SK-N-SH (cell line): ENCODE measurements at places on chromosomes 5 and 9. TPM values are rescaled to one million over a fixed set of nuclear protein-coding genes. Genes with fewer than 3 reads are reported as not detected.

COQ4 gene
- polyA plus RNA-seq: 54.7 and 57.2 TPM in 2 replicates

FREM1 gene
- 0.26 and 0.60 TPM in 2 replicates for polyA plus RNA-seq

LEAP2 gene
- polyA plus RNA-seq: 0.63 and 0.64 TPM in 2 replicates

PCDHB13 gene
- 0.85 and 0.88 TPM in 2 replicates for polyA plus RNA-seq

ECM2 gene
- 0.16 and 0.20 TPM in 2 replicates for polyA plus RNA-seq

ITGA1 gene
- polyA plus RNA-seq: 7.7 and 9.9 TPM in 2 replicates

CDK5RAP2 gene
- 15.2 and 20.7 TPM in 2 replicates for polyA plus RNA-seq

NR5A1 gene
- polyA plus RNA-seq: not detected in 2 replicates

HRCT1 gene
- polyA plus RNA-seq: 2.0 and 3.0 TPM in 2 replicates

GRCh38 chr5:115180165-115180709, 10.5 kb upstream of the TRIM36 start:
- H3K36me3 ChIP-seq: no peaks in the 10 kb centered on the region
- H3K27ac ChIP-seq: peak overlapping the region; percentile 83
- peak; percentile 94 for DNase-seq
- peaks cover 32% of the 10 kb centered on the region for H3K27me3 ChIP-seq
- H3K4me1 ChIP-seq: no peaks in the 10 kb centered on the region

- peaks cover 5% of the 10 kb centered on the region for H3K36me3 ChIP-seq
- H3K4me3 ChIP-seq: no peak overlapping the region
- H3K4me1 ChIP-seq: no peaks in the 10 kb centered on the region
- DNase-seq: no peak
- no peaks in the 10 kb centered on the region for H3K27me3 ChIP-seq
- no peak overlapping the region for H3K27ac ChIP-seq
Measured at GRCh38 chr9:83382421-83382820, 155.8 kb downstream of the FRMD3 start.

- H3K36me3 ChIP-seq: no peaks in the 10 kb centered on the region
- no peak overlapping the region for H3K4me3 ChIP-seq
- no peak for DNase-seq
- H3K4me1 ChIP-seq: no peaks in the 10 kb centered on the region
- no peaks in the 10 kb centered on the region for H3K27me3 ChIP-seq
Measured at GRCh38 chr5:84885485-84886258, 501.0 kb upstream of the EDIL3 start.

DNA sequence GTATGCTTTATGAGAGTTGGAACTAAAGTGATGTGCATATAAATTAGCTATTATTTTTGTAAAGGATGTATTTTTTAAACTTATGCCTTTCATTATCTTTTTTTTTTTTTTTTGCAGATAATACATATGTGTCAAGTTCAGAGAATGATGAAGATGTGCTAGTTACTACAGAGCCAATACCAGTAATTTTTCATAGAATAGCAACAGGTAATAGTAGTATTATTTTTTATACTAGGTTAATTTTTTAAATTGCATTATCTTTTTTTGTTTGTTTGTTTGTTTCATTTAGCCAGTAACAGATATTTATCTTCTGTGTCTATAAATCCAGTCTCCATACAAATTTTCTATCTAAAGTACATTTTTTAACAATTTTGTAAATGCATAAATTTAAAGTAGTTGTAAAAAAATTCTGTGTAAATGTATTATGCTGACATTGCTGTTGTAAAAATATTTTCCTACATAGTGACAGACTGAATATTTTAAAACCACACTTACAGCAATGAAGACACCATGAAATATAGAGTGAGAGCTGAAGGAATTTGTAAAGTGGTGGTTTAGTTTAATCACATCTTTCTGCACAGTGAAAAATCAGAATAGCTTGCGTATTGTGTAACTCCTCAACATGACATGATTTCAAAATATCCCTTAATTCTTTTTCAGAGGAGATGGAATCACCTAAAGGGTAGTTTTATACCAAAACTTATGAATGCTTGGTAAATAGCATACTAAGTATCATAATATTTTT, 93.3 kb downstream of the PARP8 start:
- no peak for DNase-seq
- H3K27ac ChIP-seq: no peak overlapping the region
- H3K4me1 ChIP-seq: no peaks in the 10 kb centered on the region
- no peak overlapping the region for H3K4me3 ChIP-seq
- no peaks in the 10 kb centered on the region for H3K27me3 ChIP-seq

- H3K36me3 ChIP-seq: no peaks in the 10 kb centered on the region
- no peaks in the 10 kb centered on the region for H3K4me1 ChIP-seq
- H3K4me3 ChIP-seq: no peak overlapping the region
- H3K27ac ChIP-seq: no peak overlapping the region
Measured at GRCh38 chr9:18014556-18014955, 435.7 kb downstream of the SH3GL2 start.

GRCh38 chr9:110814159-110814558, 145.6 kb downstream of the MUSK start:
- H3K27me3 ChIP-seq: no peaks in the 10 kb centered on the region
- H3K4me1 ChIP-seq: no peaks in the 10 kb centered on the region
- no peak overlapping the region for H3K27ac ChIP-seq
- H3K4me3 ChIP-seq: no peak overlapping the region

- DNase-seq: no peak
- H3K36me3 ChIP-seq: no peaks in the 10 kb centered on the region
- H3K27ac ChIP-seq: no peak overlapping the region
- H3K4me1 ChIP-seq: peaks cover 11% of the 10 kb centered on the region
- H3K27me3 ChIP-seq: no peaks in the 10 kb centered on the region
Measured at GRCh38 chr5:150765011-150765798, 6.4 kb upstream of the DCTN4 start.

DNA sequence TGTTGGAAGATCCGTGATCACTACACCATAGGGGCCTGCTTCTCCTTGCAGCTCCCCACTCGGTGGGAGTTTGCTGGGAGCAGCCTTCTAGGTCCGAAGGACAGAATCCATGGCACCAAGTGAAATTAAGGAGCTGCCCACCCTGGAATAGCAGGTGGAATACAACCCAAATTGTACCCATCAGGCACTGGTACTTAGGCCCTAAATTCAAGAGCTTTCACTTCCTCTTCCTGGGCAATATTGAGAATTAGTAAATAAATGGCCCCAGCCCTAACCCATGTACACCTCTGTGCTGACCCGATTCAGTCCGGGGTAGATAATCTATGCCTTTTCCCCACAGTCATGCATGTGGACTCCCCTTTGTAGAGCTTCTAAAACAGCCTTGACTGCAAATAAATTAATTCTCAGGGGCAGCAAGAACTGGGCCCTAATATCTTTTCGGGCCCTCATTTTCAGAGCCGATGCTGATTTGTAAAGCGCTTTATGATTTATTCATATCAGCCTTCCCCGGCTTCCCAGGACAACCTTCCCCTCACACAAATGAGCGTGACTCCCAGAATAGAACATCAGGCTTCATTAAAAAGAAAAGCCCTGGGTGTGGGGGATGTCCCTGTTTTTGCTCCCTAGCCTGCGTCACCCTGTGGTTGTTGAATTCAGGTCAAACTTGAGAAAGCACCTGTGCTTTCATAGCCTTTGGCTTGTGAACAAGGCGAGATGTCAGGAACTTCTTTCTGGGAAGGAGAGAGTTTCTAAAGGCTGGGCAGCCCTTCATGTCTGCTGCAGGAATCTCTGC, 126.1 kb upstream of the TBC1D2 start:
- H3K27ac ChIP-seq: no peak overlapping the region
- H3K4me3 ChIP-seq: no peak overlapping the region
- no peaks in the 10 kb centered on the region for H3K36me3 ChIP-seq
- H3K27me3 ChIP-seq: no peaks in the 10 kb centered on the region
- H3K4me1 ChIP-seq: no peaks in the 10 kb centered on the region; the same call in 1 of the 2 replicates
- no peak for DNase-seq

- H3K27me3 ChIP-seq: no peaks in the 10 kb centered on the region
- H3K27ac ChIP-seq: no peak within 1 kb of the TSS
- no peaks in the 10 kb centered on the region for H3K36me3 ChIP-seq
- H3K4me3 ChIP-seq: no peak within 1 kb of the TSS
- H3K4me1 ChIP-seq: peaks cover 3% of the 10 kb centered on the region
Measured at GRCh38 chr9:92404042-92404836, at the start of gene OGN. Gene OGN (minus strand): TSS chr9:92404578. CDS start chr9:92403407, 1,171 bp downstream.

- H3K27me3 ChIP-seq: no peaks in the 10 kb centered on the region
- H3K4me1 ChIP-seq: no peaks in the 10 kb centered on the region; the same call in 1 of the 2 replicates
- H3K36me3 ChIP-seq: no peaks in the 10 kb centered on the region
- no peak overlapping the region for H3K27ac ChIP-seq
Measured at GRCh38 chr9:86452201-86452828, 98.1 kb upstream of the TUT7 start.

DNA sequence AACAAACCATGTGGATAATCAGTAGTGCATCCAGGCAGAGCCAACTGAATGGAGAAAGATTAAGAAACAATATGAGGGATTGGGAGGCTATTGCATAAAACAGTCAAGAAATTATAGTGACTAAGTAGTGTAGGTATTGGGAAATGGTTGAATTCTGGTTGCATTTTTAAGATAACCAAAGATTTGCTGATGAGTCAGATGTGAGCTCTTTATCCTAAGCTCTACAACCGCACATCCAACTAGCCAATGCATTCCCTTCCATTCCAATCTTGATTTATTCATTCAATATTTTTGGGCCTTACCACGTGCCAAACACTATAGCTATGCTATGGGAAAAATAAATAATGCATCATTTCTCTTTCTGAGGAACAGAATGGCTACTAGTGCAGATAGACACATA, 524.5 kb upstream of the RGMB start:
- no peak overlapping the region for H3K4me3 ChIP-seq
- no peaks in the 10 kb centered on the region for H3K4me1 ChIP-seq
- no peaks in the 10 kb centered on the region for H3K36me3 ChIP-seq
- no peak overlapping the region for H3K27ac ChIP-seq
- DNase-seq: no peak

DNA sequence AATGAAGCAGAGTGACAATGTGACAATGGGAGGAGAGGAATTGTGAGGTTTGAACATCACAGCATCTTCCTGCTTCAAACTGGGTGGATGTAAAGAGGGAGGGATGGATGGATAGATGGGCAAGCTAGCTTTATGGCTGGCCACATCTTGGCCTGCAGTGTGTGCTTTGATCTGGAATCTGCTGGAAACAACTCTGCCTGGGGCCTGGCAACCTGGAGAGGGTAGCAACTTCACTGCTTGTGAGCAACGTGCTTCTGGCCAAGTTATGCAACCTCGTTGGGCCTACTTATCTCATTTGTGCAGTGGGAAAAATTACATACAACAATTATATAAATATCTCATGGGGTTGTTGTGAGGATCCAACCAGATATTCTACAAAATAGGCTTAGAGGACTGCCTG, 5.3 kb downstream of the IL9 start:
- H3K4me1 ChIP-seq: peaks cover 10% of the 10 kb centered on the region; the same call in 1 of the 2 replicates
- no peak overlapping the region for H3K27ac ChIP-seq
- DNase-seq: no peak
- no peaks in the 10 kb centered on the region for H3K36me3 ChIP-seq
- no peak overlapping the region for H3K4me3 ChIP-seq

- H3K27me3 ChIP-seq: no peaks in the 10 kb centered on the region
- no peak for DNase-seq
- peaks cover 17% of the 10 kb centered on the region; the same call in 1 of the 2 replicates for H3K4me1 ChIP-seq
- H3K27ac ChIP-seq: peak overlapping the region; percentile 52
- no peak overlapping the region for H3K4me3 ChIP-seq
Measured at GRCh38 chr9:14251154-14252071, 62.5 kb downstream of the NFIB start.

DNA sequence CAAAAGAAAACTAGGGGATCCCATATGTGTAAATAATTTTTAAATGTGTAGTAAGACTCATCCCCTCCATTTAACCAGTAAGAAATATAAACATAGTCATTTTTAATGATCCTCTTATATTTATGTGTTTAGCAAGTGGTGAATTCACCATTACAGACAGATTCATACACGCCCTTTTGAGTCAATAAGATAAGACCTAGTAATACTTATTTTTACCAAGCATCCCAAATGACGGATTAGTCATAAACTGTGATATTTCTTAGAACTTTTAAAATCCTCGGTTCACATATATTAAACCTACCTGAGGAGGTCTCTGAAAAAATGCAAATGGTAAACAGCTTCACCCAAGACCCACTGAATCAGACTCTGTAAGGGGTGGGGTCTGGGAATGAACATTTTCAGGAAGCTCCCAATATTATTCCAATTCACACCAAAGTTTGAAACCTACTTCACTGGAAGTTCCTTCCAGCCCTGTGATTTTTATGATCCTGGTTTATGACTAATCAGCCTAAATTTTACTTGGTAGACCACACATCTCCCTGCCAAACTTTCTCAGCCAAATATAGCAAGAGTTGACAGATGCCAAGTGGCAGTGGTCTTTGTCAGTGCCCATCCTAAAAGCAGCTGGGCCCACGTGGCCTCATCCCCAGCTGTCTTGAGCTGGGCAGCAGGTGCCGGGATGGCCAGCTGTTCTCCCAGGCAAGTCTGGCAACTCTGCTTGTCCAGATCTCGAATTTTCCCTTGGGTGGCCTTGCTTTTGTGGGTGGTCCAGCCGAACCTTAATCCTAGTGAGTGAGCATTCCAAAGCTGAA, 559.0 kb upstream of the RGMB start:
- H3K4me3 ChIP-seq: no peak overlapping the region
- no peaks in the 10 kb centered on the region for H3K27me3 ChIP-seq
- no peak for DNase-seq
- no peaks in the 10 kb centered on the region for H3K36me3 ChIP-seq
- H3K27ac ChIP-seq: no peak overlapping the region

GRCh38 chr9:113990570-113990907, 87.6 kb downstream of the AMBP start:
- H3K4me1 ChIP-seq: peaks cover 22% of the 10 kb centered on the region
- no peaks in the 10 kb centered on the region for H3K27me3 ChIP-seq
- no peak overlapping the region for H3K27ac ChIP-seq
- H3K36me3 ChIP-seq: peaks cover 16% of the 10 kb centered on the region; the same call in 1 of the 2 replicates
- H3K4me3 ChIP-seq: no peak overlapping the region

GRCh38 chr9:91220491-91221135, 141.1 kb downstream of the AUH start:
- H3K36me3 ChIP-seq: peaks cover 3% of the 10 kb centered on the region; the same call in 1 of the 2 replicates
- no peaks in the 10 kb centered on the region for H3K27me3 ChIP-seq
- no peak overlapping the region for H3K27ac ChIP-seq
- DNase-seq: no peak

GRCh38 chr5:178230879-178231538, 1.6 kb downstream of the PHYKPL start:
- peaks cover 7% of the 10 kb centered on the region for H3K36me3 ChIP-seq
- H3K27ac ChIP-seq: peak overlapping the region; percentile 24; the same call in 1 of the 2 replicates
- no peaks in the 10 kb centered on the region for H3K27me3 ChIP-seq
- peaks cover 31% of the 10 kb centered on the region; the same call in 1 of the 2 replicates for H3K4me1 ChIP-seq
- peak overlapping the region; percentile 87 for H3K4me3 ChIP-seq

GRCh38 chr5:135174315-135175096, 140.5 kb upstream of the PITX1 start:
- no peak overlapping the region for H3K27ac ChIP-seq
- H3K36me3 ChIP-seq: no peaks in the 10 kb centered on the region
- no peak overlapping the region for H3K4me3 ChIP-seq
- DNase-seq: no peak
